ENCODE measurements at places on chromosomes 3 and 15.

- DNase-seq = peak; percentile 41
Observed at GRCh38 chr3:30655187-30655812, 48.9 kb downstream of the TGFBR2 start.

GRCh38 chr3:13095408-13095937 lies 22.2 kb upstream of the IQSEC1 start:
- DNase-seq = no peak

DNA sequence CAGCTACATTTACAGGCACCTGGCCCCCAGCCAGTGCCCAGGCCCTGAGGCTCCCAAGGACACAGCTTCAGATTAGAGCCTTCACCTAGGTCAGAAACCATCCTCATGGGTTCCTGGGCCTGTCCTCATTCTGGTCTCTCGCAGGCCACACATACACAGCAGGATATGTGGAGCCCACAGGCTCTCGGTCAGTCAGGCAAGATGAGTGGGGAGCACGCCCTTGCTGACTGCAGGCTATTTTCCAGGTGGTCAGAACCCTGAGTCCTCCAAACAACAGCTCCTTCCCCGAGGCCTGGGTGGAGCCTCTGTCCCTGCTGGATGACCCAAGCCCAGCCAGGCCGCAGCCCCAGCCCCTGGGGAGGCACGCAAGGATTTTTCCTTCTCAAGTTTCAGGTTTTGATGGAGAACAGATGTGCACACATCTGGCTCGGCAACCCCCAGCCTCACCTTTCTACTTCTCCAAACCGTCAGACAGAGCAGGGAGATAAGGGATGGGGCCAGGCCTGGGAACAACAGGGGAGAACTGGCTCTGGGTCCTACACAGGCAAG lies 1.6 kb downstream of the STRA6 start:
- no peak for DNase-seq

DNA sequence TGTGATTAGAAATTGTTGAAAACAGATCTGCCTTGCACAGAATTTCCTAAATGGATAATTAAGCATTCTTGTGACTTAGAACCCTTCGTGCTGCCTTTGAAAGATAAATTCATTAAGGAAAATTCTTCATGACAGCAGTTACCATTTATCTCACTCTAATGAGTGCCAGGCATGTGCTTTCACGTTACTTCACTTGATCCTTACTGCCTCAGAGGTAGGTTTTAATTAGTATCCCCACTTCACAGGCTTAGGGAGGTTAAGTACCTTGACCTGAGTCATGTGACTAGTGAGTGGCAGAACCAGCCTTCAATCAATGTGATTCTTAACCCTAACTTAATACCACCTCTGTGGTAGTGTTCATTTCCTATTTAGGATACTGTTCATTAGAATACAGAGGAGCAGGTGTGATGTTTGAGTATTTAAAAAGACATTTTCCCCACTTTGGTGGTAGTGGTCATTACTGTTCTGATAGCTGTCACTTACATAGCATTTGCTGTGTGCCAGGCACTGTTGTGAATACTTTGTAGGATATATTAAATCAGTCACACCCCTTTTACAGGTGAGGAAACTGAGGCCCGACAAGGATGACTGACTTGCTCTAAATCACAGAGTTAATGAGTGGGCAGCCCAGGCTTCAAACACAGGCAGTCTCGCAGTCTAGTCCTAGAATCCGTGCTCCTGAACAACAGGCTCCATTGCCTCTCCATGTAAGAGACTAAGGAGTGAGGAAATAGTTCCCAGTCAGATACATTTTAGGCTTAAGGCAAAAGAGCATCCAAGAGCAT lies 57.9 kb downstream of the RLBP1 start:
- no peak for DNase-seq

DNA sequence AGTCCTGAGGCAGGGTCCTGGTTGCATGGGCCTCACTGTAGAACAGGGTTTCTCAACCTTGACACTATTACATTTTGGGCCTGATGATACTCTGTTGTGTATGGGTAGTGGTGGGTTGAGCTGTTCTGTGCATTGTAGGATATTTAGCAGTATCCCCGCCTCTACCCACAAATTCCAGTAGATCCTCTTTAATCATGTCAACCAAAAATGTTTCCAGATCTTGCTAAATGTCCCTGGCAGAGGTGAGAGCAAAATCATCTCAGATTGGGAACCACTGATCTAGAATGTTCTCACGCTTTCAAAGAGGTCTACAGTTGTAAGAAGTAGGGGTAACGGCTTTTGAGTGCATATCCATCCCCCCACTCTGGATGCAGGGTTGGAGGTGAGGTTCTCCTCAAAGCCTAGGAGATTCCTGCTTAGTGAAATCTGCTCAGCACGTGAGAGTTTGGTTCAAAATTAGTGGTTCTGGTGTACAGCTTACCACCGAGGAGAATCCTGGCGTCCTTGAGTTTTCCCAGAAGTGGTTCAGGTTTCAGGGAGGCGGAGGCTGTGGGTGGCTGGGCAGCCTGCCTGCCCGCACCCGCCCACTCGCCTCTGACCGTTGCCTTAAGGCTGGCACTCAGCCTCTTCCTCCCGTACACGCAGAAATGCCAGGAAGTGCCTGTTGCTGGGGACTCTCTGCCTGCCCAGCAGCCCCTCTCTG lies 5.3 kb downstream of the ACVR2B start:
- DNase-seq = no peak

DNA sequence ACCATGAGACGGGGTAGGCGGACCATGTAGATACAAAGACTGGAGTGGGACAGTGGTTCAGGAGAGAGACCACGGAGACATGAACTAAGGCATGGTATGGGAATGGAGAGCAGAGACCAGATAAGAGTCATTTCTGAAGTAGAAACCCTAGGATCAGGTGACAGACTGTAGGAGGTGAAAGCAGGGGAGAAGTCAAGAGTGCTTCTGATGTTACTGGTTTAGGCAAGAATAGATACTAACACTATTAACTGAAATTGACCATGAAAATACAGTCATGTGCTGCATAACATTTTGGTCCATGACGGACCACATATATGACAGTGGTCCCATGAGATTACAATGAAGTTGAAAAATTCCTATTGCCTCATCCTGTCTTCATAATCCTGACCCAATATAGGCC lies 41.7 kb downstream of the RASGRP1 start:
- DNase-seq = no peak

DNA sequence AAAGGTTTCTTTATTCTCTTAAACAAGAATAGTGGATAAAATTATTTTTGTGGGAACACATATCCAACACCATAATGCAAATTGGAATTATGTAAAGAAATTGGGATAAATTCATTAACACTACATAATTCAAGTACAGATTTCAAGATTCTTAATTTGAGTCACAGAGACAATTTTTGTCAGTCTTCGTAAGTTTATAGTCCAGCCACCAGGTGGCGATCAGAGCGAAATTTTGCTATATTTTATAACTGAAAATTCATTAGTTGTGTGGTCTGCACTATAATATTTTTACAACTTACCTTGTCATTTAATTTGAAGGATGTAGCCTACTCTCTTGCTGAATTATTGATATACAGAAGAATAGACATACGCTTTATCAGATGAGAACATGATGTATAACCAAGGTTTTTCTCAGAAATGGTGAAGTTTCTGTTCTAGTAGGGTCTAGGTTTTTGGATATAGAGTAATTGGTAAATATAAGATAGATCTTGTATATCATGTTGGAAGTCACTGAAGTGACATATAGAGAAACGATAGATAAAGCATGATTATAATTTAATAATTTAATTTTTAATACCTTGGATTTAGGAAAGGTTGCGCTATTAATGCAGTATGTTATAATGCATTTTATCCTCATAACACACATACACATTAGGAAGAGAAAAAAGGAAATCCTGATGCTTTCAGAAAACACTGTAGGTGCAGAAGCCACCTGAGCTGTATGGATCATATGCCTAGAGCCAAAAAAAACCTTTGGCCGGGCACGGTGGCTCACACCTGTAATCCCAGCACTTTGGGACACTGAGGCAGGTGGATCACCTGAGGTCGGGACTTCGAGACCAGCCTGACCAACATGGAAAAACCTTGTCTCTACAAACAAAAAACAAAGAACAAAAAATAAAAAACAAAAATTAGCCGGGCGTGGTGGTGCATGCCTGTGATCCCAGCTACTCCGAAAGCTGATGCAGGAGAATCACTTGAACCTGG lies 31.7 kb downstream of the PLSCR4 start:
- peak; percentile 51 for DNase-seq

DNA sequence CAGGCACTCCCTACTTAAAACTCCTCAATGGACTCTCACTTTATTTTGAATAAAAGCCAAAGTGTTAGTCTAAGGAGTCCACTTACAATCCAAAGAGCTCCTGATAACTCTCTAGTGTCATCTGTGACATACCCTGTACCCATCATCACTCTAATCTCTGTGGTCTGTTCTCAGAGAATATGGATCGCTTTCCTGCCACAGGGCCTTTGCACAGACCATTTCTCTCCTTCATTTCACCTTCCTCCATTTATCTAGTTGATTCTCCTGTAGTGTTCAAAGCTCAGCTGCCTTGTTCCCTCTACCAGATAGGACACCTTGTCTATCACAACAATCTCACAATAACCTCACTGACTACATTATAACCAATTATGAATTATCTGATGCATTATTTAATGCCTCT lies 185.4 kb upstream of the KBTBD8 start:
- DNase-seq = no peak

DNA sequence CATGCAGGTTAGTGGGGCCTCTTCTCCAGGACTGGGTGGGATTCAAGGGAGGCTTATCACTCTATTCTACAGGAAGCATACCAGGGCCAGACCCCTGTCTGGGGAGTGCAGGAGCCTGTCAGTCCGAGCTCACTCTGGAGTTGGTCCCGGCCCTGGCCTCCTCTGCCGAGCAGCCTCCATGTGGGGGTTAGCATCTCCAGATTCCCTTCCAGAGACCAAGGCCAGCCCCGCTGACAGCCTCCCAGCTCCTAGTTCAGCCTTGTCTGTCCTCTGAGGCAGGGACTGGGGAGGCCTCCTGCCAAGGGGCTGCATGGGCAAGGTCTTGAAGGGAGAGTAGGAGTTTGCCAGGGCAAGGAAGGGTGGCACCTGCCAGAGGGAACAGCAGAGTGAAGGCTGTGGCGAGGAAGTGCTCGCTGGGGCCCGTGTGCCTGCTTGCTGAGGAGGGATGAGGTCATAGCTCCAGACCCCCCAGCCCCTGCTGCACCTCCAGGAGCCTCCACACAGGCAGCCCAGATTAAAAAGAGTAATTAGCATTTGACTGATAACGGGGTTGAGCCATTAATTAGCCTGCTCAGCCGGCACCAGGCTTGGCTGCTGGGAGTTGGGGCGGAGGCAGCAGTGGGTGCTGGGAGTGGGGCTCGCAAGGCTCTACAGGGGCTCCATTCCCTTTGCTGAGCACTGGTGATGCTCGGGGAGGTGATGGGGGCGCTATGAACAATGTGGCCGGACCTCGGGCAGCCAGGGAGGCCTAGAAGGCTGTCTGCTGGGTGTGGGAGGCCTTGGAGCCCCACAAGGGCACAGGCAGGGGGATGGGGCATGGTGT lies 54.3 kb downstream of the DNAJB8 start:
- no peak for DNase-seq

- DNase-seq = no peak
Observed at GRCh38 chr3:149496891-149497290, 22.4 kb downstream of the TM4SF4 start.

DNA sequence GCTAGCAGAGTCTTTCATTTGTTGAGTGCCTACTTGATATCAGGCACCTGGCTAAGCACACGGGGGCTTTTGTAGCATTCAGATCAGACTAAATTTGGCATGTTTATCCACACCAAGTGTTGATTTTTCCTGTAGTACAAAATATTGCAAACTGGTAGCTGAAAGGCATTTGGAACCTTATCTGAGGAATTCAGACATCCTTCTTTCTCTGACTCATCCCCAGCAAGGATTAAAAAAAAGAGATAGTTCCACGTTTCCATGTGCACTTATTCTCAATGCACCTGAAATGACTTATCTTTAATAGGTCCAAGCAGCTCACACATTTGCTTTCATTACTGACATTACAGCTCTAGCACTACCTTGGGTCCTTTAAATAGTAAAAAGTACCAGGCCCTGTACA lies 786.0 kb upstream of the GRM7 start:
- no peak for DNase-seq

DNA sequence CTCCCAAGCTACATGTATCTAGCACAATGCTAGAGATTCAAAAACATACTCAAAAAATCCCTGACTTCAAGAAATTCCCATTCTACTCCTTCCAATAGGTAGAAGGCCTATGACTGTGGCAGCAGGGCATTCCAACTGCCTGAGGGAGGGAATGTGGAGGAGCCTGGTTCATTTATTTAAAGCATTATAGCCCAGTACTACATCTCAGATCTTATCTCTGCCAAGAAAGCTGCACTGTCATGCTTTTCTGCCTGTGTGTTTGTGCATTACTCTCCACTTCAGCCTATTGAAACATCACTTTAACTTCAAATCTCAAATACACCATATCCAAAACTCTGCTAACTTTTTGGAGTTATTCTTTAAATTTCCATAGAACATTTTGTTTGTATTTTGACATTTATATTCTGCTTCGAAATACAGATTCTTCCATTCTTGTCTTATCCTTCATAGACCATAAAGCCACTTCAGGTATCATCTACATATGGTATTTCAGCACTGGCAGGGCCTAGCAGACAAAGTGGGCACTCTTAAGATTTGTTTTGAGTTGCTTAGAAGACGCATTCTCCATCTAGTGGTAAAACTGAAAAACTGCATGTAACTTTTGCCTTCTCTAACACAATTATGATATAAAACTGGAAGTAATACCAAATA lies 59.1 kb upstream of the NEDD4 start:
- no peak for DNase-seq

DNA sequence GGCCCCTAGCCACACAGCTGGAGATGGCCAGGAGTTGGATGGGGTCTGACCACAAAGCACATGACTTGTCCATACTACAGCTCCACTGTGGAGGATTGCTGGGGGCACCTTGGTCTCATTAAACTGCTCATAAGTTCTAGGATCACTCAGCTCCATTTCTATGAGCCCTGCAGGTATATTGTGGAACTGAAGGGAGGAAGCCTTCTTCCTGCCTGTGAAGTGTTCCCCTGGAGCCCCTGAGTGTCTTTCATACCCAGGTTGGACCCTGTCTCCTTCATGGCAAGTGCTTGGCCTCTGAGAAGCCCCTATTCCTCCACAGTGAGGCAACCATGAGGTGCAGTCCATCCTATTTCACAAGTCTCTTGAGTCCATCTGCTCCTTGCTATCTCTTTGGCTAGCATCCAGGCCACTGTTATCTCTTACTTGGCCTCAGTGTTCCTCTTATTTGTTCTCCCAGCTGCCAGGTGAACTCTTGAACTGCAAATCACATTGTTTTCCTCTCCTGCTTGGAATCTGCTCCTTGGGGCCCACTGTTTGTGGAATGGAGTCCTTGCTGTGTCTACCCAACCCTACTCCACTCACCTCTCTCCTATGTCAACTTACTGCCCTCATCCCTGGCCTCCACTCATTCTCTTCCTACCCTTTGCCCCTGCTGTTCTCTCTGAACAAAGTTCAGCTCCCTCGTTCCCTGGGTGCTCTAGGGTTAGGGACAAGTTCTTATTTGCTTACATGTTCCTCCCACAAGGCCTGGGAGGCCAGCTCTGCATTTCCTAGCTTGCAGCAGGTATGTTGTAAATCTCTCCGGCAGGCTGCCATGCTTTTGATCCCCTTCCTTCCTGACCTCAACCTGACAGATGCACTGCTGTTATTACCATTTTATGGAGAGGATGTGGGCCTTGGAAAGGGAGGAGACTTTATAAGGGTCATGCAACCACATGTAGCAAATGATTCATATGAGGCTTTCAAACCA lies 1.2 kb downstream of the ACOX2 start:
- DNase-seq = no peak

- DNase-seq = no peak
Observed at GRCh38 chr3:153615863-153616262, 453.8 kb downstream of the RAP2B start.

All from stimulated activated CD4-positive, alpha-beta T cell treated with anti-CD3 and anti-CD28 coated beads, Interleukin-15, amount 100 ng/mL, for 24 hours (primary cell).